ENCODE measurements at places on chromosomes 3 and 15.

DNA sequence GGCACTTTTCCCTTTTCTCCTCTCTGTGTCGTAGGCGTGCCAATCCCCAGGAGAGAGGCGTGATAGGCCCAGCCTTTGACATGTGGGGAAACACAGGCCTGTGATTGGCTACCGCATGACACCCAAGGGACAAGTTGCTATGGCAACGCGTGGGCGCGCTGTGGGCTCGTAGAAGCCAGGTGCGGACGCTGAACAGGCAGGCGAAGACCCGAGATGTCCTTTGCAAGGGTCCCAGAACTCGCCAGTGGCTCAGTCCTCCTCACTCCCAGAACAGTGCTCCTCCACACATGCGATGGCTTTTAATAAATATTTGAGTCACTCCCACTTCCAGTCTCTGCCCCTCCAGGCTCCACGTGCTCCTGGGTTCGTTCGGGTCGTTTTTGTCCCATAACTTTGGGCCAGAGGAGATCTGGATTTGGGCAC lies 4.2 kb downstream of the SLC51B start:
- DNase-seq, result peak; percentile 85

DNA sequence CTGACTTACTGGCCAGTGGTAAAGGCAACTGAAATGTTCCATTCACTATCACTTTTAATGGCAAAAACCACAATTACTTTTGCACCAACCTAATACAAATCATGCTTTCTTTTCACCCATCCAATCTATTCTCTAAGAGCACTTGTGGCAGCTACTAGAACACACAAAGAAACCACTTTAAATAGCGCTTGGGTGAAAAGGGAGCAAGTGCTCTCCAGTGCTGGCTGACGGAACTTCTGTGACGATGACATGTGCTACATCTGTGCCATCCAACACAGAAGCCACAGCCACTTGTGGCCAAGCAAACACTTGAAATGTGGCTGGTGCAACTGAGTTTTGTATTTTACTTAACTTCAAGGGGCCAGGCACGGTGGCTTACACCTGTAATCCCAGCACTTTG lies 18.9 kb downstream of the SH3BP5 start:
- DNase-seq, result no peak

DNA sequence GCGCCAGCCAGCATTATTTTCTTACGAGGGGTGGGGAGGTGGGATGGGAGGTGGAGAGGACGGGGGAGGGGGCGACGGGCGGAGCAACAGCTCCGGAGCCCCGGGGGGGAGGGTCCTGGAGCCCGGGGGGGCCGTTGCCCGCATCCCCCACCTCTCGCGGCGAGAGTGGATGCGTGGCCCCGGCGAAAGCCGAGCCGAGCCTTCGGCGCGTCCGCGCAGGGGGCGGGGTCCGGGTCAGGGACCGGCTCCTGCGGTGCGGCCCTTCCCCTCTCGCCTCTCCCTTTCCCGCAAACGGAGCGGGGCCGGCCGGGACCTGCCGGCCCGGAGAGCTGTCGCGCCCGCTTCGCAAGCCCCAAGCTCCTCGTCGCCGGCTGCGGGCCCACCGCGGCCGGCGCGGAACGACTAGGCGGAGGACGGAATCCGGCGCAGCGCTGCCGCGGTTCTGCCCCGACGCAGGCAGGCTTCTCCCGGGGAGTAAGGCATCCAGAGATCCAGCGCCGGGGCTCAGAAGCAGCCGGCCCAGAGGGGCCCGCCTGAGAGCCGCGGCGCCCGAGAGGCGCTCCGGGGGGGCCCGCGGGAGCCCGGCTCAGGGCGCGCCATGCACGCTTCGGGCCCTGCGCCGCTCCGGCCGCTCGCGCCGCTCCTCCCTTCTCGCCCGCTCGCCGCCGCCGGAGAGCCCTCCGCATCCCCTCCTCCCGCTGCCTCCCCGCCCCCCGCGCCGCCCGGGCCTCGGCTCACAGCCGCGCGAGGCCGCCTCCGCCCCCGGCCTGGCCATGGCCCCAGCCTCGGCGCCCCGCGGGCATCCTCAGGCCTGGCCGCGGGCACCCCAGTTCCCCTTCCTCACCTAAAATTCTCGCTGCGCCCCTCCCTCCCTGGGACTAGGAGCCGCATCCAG lies 459 bp upstream of the ADCY5 start:
- DNase-seq, result no peak

GRCh38 chr3:52030714-52031310 lies 25.6 kb downstream of the DUSP7 start:
- DNase-seq, result no peak

DNA sequence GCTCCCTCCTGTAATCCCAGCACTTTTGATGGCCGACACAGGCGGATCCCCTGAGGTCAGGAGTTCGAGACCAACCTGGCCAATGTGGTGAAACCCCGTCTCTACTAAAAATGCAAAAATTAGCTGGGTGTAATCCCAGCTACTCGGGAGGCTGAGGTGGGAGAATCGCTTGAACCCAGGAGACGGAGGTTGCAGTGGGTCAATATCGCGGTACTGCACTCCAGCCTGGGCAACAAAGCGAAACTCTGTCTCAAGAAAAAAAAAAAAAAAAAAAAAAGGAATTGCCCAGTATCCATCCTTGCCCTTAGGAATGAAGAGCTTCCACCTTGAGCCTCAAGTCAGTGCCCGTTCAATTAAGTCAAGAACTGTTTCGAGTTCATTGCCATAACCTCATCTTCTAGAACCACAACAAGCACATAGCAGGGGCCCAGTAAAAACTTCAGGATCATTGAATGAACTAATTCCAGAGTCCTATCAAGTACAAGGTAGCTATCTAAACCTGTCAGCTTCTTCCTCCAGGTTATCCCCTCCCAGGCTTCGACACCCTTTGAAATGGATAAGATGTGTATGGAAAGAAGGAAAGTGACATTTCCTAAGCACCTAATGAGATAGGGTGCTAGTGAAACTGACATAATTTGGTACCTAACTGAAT lies 826 bp downstream of the DBR1 start:
- DNase-seq, result no peak

GRCh38 chr3:99772671-99773070 lies 45.0 kb upstream of the CMSS1 start:
- DNase-seq, result no peak

DNA sequence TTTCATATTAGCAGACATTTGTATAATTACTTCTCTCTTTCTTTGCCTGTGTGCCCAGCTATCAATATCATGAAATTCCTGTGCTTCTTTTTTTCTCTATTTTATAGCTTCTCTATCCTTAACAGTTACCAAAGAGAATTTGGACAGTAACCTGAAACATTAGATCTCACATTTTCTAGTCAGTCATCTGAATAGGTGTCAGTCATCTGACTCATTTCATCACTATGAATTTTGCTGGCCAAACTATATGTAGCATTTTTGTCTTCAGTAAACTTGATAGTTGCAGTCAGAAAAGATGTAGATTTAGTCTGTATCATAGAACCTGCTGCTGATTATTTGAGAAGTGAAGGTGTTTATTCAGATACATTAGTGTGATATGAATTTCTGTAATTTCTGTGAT lies 52.6 kb downstream of the HMG20A start:
- no peak for DNase-seq

GRCh38 chr3:15812183-15812582 lies 14.4 kb upstream of the ANKRD28 start:
- DNase-seq, result no peak

DNA sequence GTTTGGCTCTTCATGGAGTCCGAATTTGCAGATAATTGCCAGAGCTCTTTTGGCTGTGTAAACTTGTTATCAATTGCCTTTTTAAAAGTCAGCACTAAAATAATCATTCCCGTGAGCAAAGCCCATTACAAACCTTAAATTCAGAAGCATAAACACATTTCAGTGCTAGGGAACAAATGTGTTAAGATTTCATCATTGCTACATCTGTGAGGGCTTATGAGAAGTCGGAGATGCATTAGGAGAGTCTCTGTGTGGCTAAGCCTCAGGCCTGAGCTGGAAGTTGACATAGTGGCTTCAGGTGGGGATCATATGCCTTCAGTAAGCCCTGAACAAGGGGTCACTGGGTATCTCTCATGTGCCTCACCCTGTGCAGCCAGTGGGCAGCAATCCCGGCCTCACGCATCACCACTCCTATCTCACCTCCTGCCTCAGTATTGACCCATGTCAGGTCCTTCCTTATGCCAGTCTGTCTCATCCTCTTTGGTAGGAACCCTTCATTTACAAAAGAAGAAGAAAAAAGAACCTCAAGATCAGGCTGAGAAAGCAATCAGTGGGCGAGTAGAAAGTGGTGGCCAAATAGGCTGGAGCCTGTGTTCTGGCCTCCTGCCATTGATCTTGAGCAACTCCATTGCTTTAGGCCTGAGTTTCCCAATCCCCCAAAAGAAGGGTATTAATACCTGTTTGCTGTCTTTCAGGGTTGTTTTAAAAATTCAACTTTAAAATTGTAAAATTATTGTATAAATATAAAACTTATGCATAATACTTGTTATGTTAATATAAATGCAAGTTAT lies 233.5 kb downstream of the IL20RB start:
- DNase-seq, result no peak

GRCh38 chr3:148914936-148915690 lies 50.0 kb downstream of the CPA3 start:
- no peak for DNase-seq
